ENCODE measurements at places on chromosomes 5 and 9.

- no peak for DNase-seq
These were observed 7.9 kb downstream of the FLT4 start for GRCh38 chr5:180641566-180641900.

GRCh38 chr9:89548071-89548638 lies 50.2 kb upstream of the SEMA4D start:
- DNase-seq = no peak

GRCh38 chr5:140608722-140609121 lies 24.3 kb downstream of the CD14 start:
- DNase-seq = no peak

DNA sequence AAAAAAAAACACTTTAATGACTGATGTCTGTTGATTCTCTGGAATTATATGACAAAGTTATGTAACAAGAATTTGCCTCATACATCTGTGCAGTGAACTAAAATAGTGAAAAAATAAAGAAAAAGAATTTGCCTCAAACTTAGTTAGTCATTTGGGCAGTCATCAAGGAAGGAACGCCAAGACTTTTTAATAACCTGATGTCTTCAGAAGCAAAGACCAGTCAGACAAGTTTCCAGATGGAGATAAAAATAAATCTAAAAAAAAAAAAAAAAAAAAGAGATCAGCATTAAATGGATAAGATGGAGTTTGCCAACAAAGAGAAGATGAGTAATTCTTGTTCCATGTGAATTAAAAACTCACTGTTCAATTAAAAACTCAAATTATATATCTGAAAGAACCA lies 52.3 kb upstream of the JMY start:
- no peak for DNase-seq

- no peak for DNase-seq
These were observed 2.6 kb upstream of the HINT1 start for GRCh38 chr5:131167615-131168014.

- no peak for DNase-seq
These were observed 15.0 kb downstream of the PTAR1 start for GRCh38 chr9:69744688-69745380.

GRCh38 chr5:6565492-6565891 lies 67.4 kb downstream of the NSUN2 start:
- DNase-seq = no peak

DNA sequence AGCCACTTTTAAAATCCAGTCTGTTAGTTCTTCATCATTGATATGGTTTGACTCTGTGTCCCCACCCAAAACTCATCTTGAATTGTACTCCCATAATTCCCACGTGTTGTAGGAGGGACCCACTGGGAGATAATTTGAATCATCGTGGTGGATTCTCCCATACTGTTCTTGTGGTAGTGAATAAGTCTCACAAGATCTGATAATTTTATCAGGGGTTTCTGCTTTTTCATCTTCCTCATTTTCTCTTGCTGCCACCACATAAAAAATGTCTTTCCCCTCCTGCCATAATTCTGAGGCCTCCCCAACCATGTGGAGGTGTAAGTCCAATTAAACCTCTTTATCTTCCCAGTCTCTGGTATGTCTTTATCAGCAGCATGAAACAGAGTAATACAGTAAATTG lies 26.9 kb upstream of the SH3TC2 start:
- no peak for DNase-seq

DNA sequence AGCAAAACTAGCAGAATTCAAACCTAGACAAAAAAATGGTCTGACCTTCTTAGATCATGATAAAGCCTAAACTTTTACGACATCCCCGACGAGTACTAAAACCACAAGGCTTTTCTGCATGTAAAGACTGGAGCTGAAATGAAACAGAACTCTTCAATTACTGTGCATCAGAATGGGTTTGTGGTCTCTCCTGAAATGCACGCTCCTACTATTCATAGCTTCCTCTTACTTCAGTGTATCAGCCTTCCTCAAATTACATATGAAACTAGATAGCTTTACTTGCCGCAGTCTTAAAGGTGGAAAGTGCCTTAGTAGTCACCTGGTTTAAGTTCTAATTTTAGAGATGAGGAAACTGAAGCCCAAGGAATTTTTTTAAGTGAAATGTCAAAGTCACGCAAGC lies 24.6 kb upstream of the MED10 start:
- no peak for DNase-seq

DNA sequence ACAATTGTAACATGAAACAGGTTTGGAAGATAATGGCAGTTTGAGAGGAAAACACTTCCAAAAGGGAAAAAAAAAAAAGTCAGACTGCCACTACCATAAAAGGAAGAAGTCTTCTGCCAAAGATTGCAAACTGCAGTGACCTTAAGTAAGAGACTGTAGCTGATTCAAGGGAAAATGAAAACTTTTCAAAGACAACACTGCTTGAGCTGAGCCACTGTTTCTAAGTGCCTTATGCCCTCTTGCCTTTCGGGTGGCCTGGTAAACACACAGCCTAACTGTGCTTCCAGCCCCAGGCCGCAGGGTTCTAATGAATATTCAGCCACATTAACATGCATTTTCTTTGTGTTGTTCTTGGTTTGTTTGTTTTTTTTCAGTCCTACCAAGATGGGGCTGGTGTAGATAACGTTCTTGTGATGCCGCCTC lies 354.6 kb downstream of the BNC2 start:
- DNase-seq = no peak

DNA sequence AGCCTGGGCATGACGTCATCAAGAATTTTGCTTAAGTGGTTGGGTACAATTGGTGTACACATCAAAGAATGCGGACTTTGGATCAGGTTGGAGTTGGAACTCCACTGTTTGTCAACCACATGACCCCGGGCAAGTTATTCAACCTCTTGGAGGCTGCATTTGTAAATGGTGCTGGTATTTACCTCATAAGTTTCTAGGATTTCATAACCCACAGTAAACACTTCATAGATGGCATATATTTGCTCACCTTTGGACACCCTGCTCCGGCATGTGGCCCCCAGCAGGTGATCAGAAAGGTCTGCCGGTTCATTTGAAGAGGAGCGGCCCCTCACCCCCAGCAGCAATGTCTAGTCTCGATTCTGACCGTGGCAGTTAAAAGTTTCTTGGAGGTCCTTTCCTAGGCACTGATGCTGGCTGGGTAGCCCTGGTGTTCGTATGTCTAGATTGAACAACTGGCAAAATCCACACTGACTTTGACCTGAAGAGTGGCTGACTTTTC lies 60.6 kb downstream of the IL6ST start:
- no peak for DNase-seq

DNA sequence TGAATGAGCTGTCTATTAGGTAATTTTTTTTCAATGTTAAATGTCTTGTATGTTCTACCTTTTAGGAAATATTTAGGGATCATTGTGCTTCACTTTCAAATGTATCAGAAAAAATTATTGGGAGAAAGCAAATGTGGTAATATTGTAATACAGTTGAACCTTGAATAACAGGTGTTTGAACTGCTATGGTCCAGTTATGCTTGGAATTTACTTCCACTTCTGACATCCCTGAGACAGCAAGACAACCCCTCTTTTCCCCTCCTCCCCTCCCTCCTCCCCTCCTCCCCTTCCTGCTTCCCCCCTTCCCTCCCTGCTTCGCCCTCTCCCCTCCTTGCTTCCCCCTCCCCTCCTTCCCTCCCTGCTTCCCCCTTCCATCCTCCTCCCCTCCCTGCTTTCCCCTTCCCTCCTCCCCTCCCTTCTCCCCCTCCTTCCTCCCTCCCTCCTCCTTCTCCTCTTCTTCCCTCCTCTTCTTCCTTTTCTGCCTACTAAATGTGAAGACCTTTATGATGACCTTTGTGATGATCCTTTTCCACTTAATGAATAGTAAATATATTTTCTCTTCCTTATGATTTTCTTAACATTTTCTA lies 146.6 kb downstream of the FGF1 start:
- no peak for DNase-seq

GRCh38 chr5:98414938-98415337 lies 358.5 kb upstream of the RGMB start:
- no peak for DNase-seq

DNA sequence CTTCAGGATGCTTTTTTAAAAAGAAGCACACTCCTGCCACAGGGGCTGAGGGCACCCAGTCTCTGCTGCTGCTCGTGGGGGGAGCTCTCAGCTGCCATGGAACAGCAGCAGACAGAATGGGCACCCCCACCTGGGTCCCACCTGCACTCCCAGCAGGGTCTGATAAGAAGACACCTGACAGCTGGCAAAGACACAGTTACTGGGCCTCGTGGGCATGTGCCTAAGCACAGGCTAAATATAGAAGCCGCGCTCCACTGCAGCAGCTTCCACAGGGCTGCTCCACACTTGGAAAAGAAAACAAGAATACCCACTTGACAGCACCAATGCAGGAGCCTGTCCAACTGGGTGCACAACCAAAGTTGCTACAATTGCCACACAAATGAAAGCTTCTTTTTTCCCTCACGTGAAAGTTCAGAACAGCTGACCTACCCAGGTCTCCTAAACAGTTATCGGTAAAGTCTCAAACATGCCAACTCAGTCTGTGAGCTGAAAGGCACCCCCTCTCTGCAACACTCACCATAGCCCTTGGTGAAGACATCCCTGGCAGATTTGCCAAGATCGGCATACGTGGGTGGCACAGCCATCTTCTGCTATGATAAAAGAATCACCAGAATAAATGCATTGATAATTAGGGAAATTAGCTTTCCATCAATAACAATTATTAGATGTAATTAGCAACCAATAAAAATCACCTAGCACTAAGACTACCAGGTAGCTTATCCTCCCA lies 12.2 kb downstream of the VDAC1 start:
- no peak for DNase-seq

GRCh38 chr5:2125171-2125900 lies 242.6 kb upstream of the IRX4 start:
- DNase-seq = no peak

DNA sequence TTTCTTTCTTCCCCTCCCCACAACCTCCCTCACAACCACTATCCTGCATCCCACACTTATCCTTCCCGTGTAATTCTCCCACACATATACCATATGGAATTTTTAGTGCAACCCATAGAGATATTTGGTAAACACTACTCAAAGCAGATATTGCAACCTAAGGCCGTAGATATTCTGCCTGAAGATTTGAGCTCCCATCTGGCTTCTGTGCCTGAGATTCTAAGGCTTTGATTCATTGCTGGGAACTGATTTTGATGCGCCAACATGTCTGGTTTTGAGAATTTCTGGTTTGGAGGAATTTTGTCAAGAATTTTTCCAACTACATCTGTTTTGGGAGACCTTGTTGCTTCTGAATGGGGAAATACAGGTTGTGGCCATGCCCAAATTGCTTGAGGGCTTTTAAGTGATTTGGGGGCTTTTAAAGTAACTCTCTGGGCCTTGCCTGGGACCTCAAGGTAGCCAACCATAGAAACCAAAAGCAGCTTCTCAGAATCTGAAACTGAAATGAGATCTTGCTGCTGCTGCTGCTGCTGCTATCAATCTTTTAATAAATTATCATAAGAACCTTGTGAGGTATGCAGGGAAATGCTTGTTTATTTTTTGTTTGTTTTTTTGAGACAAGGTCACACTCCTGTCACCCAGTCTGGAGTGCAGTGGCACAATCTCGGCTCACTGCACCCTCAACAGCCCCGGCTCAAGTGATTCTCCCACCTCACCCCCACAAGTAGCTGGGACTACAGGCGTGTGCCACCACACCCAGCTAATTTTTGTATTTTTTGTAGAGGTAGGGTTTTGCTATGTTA lies 36.2 kb downstream of the PLAC8L1 start:
- DNase-seq = no peak

DNA sequence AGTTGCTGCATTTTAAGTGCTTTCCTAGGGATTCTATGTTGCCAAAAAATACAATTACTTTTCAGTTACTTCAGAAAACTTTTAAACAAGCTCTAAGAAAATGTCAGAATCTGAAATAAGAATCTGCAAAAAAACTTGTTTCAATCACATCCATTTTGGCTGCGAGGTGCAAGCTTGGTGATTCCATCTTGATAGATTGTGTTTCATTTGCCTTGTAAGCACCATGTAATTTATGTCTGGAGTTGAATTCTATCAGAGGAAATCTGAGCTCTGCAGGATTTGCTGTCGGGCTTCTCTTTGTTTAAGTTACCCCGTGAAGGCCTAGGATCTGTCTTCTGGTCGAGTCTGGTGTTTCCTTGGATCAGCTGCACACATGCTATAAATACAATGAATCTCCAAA lies 40.4 kb upstream of the MAN2A1 start:
- DNase-seq = no peak

DNA sequence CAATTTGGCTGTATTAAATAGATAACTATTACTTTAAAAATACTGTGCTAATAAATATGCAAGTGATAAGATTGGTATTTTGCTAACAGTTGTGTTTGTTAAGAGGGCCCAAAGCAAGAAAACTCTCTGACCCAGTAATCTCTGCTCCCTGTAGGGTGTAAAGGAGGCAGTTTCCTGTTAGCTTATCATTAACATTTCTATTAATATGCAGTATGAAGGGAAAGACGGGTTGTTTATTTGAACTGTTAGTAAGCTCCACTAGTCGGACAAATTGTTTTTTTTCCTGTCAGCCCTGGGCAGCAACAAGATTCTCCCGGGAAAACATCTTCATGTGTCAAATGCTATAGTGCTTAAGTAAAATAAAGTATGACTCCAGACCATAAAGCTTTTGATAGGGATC lies 35.6 kb downstream of the ERP44 start:
- DNase-seq = no peak

DNA sequence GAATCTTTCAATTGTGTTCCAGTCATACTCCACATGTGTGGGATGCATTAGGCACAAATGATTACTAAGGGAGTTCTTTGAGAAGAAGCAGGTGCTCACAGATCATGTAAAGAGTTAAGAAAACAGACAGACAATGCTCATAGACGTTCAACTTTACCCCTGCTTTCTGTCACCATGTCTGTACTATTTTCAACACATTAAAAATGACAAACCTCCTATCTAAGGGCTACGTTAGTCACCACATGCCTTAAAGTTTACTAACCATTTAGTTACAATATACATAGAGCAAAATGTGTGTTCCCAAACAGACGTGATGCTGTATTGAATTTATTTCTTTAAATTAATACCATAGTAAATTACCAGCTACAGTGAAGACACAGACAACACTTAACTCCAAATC lies 435.9 kb downstream of the HCN1 start:
- no peak for DNase-seq

DNA sequence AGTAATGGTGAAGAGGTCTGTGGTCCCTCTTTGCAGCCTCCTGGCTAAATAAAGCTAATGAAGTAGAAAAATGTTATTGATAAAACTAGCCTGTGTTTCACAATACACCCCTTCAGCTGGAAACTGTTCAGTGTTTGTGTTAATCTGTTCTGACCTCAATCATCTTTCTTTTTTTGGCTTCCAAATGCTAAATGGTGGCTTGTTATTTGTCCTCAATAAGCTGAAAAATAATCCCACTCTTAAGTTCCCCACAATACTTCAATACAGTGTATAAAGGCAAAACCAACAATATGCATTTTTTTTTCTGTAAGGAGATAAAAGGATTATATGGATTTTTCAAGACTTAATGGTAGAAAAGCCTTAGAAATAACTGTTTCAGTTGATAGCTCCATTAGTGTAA lies 560.5 kb downstream of the TUSC1 start:
- no peak for DNase-seq

DNA sequence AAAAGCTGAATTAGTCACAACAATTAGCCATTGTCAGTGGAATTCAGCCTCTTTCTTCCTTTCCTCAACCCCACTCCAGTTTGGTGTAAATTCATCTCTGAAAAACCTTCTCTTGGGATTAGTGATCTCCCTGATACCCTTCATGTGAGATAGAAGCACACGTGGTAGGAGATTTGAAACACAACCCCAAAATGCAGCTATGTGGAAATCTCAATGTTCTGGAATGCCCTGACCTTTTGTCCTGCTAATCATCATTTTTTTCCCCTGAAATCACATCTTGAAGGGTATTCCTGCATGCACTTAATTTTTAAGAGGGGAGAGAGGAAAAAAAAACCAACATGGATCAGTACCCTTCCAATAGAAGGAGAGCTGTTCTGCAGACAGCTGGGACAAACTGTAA lies 612.6 kb downstream of the EBF1 start:
- DNase-seq = no peak

Data from stimulated activated CD8-positive, alpha-beta memory T cell treated with anti-CD3 and anti-CD28 coated beads, Interleukin-2, amount 100 ng/mL, for 48 hours (primary cell).